ENCODE measurements at places on chromosomes 3 and 15.

DNA sequence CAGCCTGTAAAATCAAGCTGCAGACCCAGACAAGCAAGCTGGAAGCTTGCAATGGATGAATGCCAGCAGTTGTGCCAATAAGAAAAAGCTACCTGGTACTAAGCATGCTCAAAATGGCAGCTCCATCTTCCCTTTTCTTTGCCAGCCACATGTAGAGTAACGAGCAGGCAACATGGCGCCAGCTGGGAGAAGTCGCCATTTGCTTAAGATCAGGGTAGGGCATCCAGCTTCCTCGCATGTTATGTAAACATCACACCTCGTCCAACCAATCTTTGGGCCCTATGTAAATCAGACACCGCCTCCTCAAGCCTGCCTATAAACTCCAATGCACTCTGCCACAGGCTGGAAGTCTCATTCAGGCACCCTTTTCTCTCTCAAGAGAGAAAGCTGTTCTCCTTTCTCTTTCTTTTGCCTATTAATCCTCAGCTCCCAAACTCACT, 973.9 kb downstream of the FHIT start:
- DNase-seq = no peak

- DNase-seq = no peak
These were observed 521.1 kb downstream of the NR2F2 start for GRCh38 chr15:96851613-96852012.

- no peak for DNase-seq
These were observed 10.6 kb downstream of the XXYLT1 start for GRCh38 chr3:195260280-195260905.

DNA sequence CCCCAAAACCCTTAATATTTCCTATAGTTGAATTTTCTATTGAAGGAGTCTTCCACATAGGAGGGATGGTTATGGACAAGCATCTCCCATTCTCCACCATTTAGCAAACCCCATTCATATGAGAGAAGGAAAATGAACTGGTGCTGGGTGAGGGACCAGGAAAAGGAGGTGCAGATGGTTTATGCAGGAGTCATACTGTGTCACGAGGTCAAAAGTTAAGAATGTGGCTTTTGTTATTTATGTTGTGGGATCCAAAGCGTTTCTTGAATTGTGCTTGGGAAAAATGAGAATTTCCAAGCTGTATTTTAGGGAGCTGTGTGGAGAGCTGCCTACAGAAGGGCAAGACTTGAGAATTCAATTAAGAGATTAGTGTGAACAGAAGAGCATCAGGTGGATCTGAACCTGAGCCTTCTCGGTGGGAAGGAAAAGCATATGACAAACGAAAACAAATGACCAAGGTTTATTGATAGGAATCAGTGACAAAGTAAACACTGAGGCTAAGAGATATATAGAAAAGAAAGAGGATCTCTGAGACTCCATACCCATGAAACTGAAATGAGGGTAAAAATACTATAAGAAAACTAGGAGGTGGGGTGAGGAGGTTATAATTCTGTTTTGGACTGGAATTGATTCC, 473.3 kb upstream of the NR2F2 start:
- no peak for DNase-seq

DNA sequence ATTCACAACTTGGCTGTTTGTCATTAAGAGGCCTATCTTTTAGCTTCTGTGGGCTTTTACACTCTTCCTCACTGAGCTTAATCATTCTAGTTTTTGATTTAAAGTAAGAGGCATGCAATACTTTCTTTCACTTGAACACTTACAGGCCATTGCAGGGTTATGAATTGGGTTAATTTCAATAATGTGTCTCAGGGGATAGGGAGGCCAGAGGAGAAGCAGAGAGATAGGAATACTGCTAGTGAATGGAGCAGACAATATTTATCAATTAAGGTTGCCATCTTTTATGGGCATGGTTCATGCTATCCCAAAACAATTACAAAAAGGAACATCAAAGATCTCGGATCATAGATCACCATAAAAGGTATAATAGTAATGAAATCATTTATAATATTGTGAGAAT, 189.8 kb downstream of the EPHA3 start:
- DNase-seq = no peak

DNA sequence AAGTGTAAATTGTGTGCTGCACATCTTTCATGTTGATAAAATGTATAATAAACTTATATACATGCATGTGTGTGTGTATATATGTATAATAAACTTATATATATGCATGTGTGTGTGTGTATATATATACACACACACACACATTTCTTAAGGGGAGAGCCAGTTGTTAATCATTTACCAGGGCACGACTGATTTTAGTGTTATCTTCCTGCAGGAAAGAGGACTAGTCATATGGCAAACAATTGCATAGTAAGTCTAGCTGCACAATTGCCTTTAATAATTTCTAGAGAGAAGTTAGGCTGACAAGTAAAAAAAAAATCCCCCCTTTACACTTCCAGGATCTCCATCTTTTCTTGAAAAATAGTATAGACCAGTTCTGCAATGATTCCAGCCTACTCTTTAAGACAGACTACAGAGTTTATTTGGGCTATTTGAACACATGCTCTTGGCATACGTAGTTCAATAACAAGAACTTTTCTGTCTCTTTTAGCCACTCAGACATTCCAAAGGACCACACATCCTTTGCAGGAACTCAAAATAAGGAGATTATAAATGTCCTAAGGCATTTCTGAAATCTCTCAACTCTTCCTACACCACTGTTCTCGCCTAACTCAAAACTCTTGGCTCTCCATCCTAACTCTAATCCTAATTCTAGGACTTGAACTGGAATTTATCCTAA, 163.6 kb upstream of the SETMAR start:
- DNase-seq = no peak

DNA sequence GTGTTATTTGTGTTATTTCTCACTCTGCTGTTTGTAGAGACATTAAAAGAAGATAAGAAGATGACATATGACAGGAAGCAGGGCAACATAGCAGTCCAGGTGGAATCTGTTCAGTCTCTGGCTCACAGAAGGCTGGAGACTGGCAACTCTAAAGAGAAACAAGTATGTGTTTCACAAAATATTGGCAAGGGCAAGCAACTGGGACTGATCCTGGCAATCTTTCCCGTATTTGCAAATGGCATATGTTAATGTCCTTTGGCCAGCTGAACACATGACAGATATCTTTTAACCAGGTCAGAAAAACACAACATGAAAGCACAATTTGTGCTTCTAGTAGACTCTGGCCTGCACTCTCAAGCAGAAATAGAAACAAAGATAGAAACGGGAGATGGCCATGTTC, 1354.1 kb upstream of the EPHA6 start:
- DNase-seq = no peak

GRCh38 chr15:90099072-90099867, 3.0 kb downstream of the IDH2 start:
- no peak for DNase-seq

GRCh38 chr3:49826016-49826415, 12.3 kb upstream of the UBA7 start:
- no peak for DNase-seq

DNA sequence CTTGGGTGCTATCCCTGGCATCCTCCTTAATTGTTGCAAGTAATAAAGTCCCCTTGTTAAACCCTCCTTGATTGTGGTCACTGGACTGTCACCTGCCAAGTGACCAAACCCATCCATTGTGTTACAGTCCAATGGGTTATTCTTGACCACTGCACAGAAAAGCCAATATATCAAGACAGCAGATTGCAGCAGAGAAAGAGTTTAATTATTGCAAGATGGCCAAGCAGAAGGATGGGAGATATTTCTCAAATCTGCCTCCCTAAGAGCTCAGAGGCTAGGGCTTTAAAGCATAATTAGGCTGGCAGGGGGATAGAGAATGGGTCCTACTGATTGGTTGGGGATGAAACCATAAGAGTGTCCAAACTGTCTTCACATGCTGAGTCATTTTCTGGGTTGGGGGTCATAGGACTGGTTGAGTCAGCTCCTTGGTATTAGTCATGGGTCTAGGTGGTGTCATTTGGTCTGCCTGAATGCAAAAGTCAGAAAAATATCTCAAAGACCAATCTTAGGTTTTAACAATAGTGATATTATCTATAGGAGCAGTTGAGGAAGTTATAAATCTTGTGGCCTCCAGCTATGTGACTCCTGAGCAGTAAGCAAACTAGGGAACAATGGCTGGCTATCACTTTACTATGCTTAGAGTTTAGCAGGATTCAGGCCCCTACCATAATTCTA, 19.1 kb upstream of the XYLB start:
- no peak for DNase-seq

GRCh38 chr15:59473226-59473625, 35.2 kb downstream of the FAM81A start:
- DNase-seq = no peak

DNA sequence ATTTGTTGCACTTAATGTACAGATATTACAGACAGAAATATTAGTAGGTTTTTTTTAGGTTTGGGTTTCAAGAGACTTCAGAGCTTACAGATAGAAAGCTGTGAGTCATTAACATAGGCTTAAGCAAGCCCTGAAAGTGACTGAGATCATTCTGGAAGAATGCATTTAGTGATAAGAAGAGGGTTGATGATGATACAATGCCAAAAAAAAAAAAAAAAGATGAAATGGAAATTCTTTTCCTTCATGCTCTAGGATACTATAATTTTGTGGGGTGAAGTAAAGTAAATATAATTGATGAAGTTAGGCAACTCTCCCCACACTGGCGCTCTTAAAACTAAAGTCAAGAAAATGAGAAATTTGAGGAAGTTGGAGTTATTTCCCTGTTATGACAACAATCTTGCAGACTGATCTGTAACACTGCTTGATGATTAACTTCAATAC, 169.4 kb upstream of the ZNF385D start:
- DNase-seq = no peak

DNA sequence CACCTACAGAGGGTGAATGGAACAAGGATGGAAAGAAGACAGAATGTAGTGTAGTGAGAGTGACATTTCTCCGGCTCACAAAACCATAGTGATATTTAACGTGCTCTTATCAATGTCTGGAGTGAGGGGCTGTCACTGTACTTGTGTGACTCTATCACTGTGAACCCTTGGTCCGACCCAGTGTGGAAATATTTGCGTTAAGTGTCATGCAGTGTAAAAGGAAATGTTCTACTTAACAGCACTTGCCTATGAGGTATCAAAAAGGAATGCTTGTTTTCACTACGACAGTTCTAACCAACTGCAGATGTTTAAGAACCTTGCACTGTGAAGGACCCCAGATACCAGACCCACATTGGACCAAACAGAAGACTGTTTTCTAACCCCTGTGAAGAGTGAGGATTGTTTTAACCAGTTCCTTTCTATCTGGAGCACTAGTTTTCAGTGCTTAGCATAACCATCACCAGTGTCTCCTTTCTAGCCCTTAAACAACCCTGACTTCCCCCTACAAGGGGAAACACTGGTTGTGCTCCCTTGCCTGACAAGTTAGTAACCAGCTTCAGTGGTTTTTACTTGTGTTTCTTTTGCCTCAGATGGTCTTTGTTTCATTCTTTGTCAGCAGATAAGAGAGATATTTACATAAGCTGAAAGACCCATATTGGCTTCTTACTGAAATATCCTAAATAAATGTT, 144.7 kb upstream of the ABHD17C start:
- DNase-seq = no peak

DNA sequence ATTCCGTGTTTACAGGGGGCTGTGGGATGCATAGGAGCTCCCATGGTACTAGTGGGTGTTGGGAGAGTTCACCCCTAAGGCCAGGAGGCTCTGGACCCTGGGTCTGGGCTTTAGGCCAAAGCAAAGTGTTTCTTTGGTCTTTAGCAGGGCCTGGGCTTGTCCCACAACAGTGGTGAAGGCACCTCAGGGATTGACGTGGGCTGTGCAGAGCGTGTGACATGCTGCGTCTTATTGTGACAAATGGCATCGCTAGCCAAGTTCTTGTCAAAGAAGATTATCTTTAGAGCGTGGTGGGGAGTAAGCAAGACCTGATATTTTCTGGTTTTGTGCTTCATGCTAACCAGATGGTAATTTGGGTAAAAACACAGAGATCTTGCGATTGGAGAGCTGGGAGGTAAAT, 170.1 kb downstream of the APBA2 start:
- no peak for DNase-seq

DNA sequence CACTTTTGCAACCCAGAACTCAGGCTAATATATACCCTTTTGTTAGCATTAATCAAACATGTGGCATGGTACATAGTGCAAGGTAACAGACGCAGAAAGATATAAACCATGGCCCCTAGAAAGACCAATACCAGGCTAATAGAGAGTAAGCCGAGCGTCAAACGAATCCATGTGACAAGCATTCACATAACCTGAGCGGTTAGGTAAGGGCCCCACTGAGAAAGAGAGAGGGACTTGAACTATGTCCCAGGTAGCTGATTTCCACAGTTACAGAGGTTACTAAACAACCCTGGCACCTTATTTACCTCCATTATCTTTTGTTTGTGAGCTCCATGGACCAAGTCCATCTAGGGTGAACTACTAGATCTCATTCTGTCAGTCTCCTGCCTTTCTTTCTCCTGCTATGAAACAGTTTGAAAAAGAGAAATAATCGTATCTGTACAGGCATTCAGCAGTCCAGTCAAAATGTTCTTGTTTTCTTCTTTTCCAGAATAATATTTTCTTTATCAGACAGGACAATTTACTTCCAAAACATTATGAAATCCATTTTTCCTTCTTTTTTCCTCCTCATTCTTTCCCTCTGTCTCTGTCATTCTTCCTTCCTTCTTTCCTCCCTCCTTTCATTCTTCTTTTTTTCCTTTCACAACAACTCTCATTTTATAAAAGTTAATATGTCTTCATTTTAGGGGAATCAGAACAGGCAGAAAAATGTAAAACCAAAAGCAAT, 30.5 kb upstream of the TNFSF10 start:
- no peak for DNase-seq

- DNase-seq = no peak
These were observed 42.1 kb downstream of the DNAJB8 start for GRCh38 chr3:128424508-128425069.

DNA sequence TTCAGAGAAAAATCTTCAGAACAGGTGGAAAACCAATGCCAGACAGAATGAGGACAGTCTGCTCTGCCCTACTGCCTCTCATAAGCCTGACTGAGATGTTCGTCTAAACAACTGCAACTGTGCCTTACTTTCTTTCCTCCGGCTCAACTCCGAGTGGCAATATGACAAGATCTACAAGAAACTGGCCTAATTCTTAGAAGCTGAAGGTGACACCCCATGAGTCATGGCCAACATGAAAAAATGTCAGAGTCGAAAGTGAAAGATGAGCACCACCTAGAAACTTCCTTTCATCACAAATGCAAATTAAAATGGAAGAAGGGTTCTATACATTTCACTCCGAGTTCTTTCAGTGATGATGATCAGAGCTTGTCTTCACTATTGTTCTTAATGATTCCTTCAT, 12.9 kb downstream of the PCYT1A start:
- no peak for DNase-seq

DNA sequence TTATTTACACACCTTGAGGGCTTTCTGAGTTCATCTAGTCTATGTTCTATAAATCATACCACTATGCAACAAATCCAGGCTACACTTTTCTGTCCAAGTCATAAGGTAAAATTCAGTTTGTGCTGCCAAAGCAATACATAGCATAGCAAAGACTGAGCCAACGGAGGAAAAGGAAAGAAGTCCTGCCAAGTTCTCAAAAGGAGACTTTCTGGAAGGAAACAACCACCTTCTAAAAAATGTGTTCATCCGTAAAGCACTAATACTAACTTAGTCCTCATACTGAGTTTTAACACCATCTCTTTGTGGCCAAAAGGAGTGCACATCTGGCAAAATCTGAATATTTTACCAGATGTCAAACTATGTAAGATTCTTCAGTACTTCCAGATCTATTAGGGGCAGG, 620.2 kb downstream of the RBMS3 start:
- no peak for DNase-seq

GRCh38 chr3:169342652-169343505, 320.6 kb downstream of the MECOM start:
- no peak for DNase-seq

Data from left cardiac atrium (tissue), 4 donors.